Kasumi-1 (cell line): ENCODE measurements at places on chromosomes 13 and 19.

DNA sequence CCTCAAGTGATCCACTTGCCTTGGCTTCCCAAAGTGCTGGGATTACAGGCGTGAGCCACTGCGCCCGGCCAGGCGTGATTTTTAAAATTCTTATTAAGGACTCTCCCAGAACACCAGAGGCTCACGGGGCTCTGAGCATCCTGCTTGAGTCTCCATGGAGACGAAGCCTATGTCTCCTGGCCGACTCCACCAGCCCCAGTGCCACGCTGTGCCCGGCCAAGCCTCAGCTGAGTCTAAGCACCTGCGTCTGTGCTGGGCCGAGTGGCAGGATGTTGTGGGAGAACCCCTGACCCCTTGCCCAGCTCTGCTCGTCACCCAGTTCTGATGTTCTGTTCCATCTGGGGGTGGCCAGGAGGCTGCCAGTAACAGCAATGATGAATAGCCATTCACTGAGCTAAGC is 3.9 kb upstream of the CELF5 start:
- DNase-seq: no peak

DNA sequence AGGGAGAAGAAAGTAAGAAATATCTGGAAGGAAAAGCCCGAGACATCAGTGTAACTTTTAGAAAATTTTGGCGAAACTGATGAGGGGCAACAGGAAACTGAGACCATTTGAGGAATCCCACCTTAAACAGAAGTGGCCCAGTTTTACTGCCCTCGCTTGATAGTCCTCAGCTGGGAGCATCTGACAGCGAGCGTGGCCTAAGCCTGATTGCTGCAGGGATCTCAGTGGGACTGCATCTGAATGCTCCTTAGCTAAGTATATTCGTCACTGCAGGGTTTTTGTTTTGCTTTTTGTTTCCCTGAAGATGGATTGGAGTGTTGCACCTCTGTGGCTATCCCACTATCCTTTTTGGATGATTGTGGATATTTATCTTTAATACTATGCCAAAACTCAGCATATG is 262.7 kb upstream of the KLHL1 start:
- DNase-seq: no peak

DNA sequence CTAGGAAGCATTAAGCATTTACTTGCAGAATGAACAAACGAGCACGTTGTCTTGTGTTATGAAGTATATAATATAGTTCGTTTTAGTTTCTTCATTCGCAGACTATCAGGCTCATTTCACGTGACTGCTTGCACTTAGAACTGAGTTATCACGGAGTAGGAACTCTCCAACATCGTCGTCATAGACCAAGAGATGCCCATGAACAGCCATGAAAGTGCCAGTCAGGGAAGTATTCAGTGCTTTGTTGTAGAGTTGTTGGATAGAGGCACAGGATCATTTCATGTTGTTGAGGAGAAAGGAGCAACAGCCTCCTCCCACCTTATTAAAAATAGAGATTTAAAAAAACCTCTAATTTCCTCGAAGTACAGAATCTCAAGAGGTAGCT is 977 bp upstream of the IL17D start:
- no peak for DNase-seq

DNA sequence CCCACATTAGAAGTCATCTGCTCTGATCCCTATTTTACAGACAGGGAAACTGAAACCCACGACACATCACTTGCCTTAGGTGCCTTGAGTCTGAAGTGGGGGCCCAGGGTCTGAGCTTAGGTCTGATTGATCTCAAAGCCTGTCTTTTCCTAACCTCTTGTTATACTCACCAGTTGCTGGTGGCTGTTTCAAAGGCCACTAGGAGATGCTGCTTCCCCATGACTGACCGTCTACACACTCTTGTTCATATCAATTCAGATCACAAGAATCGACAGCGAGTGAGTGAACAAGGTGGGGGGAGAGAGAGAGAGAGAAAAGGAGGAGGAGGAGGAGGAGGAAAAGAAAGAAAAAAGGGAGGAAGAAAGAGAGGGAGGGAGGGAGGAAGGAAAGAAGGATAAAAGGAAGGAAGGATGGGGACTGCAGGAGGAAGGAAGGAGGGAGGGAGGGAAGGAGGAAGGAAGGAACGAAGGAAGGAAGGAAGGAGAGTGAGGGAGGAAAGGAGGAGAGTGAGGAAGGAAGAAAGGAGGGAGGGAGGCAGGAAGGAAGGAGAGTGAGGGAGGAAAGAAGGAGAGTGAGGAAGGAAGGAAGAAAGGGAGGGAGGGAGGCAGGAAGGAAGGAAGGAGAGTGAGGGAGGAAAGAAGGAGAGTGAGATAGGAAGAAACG is 3.3 kb downstream of the OR10H1 start:
- peak; percentile 15 for DNase-seq

DNA sequence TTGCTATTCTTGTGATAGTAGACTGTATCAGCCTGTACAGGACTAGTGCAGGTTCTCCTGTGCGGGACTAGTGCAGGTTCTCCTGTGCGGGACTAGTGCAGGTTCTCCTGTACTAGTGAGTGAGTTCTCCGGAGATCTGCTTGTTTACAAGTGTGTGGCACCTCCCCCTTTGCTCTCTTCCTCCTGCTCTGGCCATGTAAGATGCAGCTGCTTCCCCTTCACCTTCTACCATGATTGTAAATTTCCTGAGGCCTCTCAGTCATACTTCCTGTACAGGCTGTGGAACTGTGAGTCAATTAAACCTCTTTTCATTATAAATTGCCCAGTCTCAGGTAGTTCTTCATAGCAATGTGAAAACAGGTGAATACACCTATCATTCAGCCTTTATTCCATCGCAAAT is 289.6 kb downstream of the TEX29 start:
- no peak for DNase-seq

GRCh38 chr13:29572575-29572974 is 22.9 kb downstream of the SLC7A1 start:
- DNase-seq: no peak

- DNase-seq: no peak
These were observed 110.9 kb downstream of the KL start for GRCh38 chr13:33127009-33127551.

GRCh38 chr13:112468069-112468468 is 91.9 kb downstream of the SPACA7 start:
- no peak for DNase-seq

DNA sequence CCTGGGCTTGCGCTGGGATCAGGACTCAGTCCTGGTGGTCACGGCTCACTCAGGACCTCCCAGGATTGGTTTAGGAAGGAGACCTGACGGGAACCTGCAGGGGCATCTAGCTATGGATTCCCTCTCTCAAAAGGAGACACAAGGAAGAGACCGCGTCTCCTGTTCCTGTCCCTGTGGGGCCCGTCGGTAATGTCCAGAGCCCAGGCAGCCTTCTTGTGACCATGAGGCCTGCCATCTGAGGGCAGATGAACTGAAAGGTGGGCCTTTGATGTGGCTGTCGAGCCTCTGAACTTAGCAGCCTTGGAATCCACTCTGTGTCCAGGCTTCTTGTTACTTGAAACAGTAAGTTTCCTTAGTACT is 31.5 kb upstream of the MIER2 start:
- DNase-seq: no peak

DNA sequence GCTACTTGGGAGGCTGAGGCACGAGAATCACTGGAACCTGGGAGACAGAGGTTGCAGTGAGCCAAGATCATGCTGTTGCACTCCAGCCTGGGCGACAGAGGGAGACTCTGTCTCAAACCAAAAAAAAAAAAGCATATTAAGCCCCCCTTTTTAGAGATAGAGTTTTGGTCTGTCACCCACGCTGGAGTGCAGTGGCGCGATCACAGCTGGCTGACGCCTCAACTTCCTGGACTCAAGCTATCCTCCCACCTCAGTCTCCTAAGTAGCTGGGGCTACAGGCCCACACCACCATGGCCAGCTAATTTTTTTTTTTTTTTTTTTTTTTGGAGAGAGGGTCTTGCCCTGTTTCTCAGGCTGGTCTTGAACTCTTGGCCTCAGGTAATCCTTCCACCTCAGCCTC is 34.2 kb upstream of the MAP3K10 start:
- no peak for DNase-seq

- DNase-seq: no peak
These were observed 207.8 kb downstream of the RFC3 start for GRCh38 chr13:34025746-34026145.

- DNase-seq: no peak
These were observed 230.0 kb downstream of the DCT start for GRCh38 chr13:94249512-94249911.

GRCh38 chr13:73403355-73404120 is 344.7 kb downstream of the KLF5 start:
- DNase-seq: peak; percentile 2

DNA sequence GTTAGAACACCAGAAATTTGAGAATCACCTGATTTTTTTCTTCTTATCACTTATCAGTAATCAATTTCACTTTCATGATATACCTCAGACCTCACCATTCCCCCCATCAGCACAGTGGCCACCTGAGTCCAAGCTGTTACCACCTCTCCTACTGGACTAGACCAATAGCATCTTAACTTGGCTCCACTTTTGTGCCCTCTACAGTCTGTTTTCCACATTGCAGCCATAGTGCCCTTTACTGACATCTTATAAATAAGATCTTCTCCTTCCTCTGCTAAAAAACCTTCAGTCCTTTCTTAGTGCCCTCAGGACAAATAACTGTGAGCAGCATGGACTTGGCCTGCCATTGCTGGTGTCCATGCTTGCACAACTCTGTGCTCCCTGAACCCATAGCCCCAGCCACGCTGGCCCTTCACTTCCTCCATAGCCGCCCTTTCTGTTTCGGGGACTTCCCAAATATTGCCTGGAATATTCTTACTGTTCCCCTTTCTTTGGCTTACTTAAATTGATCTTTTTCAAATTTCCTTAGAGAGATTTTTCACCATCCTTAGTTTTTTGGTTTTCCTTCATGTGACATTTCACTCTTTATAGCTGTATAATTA is 380.8 kb downstream of the LMO7 start:
- peak; percentile 50 for DNase-seq

GRCh38 chr13:110976785-110977184 is 61.9 kb upstream of the ANKRD10 start:
- no peak for DNase-seq

- DNase-seq: no peak
These were observed 37.1 kb upstream of the TFDP1 start for GRCh38 chr13:113547238-113547971.

GRCh38 chr13:73767191-73767741 is 366.9 kb downstream of the KLF12 start:
- DNase-seq: no peak

DNA sequence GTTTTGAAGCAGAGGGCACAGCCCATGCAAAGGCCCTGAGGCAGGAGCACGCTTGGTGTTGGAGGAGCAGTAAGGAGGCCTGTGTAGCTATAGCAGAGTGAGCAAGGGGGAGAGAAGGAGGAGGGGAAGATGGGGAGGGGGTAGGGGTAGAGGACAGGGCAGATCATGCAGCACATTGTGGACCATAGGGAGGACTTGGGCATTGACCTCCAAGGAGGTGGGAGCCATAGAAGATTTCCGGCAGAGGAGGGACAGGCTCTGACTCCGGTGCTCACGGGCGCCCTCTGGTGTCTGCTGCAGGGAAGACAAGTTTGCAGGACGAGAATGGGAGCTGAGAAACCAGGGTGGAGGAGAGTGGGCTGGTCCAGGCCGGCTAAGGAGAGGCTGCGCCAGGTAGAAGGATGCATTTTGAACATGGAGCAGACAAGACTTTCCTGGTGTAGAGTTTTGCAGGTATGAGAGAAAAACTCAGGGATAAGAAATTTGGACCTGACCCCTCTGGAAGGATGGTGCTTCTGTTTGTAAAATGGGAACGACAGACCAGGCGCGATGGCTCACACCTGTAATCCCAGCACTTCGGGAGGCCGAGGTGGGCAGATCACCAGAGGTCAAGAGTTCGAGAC is 13.7 kb upstream of the CREB3L3 start:
- peak; percentile 73 for DNase-seq

GRCh38 chr19:3986260-3987041 is 1.2 kb upstream of the EEF2 start:
- DNase-seq: peak; percentile 94

- DNase-seq: peak; percentile 75
These were observed 99.8 kb downstream of the GPR12 start for GRCh38 chr13:26660766-26661165.

- no peak for DNase-seq
These were observed 26.5 kb downstream of the COMP start for GRCh38 chr19:18764591-18765051.

DNA sequence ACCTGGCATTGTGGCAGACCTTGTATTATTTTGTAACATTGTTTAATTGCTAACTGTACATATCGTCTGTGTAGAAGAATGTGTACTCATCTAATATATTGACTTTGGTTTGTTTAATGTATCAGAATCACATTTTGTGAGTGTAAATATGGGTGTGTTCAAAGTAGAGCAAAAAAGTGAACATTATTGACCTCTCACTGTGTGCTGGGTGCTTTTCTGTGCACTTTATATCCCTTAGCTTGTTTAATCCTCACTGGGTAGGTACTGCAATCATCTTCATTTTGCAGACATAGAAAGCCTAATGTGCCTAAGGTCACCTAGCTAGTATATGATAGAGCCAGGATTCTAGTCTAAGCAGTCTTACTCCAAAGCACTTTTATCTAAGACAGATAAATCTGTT is 245.1 kb downstream of the MAB21L1 start:
- no peak for DNase-seq
